Cortex of kidney (tissue), 1 donor: ENCODE measurements at places on chromosomes 2 and 18.

DNA sequence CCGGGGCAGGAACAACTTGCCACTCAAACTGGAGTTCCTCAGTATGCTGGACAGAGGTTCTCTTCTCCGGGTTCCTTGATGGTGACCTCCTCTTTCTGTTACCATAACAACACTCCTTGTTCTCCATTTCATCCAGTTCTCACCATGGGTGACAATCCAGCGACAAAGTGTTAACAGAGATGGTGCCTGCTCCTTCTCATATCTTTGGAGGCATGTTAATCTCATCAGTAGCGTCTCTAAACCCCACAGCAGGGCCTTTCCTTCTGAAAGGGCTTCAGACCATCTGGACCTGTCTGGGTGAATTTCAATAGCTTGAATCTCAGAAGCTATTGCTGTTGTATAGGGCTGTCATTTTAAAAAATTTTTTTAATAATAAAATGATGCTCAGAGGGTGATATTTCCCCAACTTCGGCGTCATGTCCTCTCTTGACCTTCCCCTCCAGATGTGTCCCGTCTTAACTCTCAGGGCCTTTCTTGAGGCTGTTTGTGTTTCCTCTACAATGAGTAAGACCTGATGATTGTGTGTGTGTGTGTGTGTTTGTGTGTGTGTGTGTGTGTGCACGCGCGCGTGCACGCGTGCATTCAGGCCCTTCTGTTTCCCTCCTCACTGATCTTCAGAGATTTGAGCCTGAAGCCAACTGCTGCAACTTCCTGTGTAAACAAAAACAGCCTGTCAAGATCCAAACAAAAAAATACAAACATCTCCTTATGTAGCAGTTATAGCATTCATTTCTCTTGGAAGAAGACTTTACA is 24.3 kb upstream of the CETN1 start:
- DNase-seq: no peak

DNA sequence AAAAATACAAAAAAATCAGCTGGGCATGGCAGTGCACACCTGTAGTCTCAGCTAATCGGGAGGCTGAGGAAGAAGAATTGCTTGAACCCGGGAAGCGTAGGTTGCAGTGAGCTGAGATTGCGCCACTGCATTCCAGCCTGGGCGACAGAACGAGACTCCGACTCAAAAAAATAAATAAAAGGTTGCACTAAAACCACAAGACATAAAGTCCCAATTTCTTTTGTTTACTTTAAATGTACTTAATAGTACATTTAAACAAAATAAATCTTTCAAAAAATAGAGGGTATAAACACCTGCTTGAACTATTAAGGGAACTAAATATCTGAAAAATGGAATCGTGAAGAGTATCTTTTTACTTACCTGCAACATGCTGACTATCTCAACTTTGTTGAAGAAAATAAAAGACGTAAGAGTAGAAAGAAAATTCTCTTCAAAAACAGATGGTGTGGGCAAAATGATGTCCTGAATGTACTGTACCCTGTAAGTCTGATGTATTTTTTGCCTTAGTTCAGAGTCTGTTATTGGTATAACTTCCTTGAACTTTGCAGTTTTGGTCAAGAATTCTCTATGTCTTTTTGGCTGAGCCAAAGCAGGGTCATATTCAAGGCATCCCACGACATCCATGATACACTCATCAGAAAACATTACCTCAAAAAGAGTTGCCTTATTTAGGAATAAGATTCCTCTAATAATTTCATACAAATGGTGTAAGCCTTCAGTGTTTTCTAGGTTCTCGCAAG is 19.2 kb downstream of the PPP4R3B start:
- DNase-seq: no peak

DNA sequence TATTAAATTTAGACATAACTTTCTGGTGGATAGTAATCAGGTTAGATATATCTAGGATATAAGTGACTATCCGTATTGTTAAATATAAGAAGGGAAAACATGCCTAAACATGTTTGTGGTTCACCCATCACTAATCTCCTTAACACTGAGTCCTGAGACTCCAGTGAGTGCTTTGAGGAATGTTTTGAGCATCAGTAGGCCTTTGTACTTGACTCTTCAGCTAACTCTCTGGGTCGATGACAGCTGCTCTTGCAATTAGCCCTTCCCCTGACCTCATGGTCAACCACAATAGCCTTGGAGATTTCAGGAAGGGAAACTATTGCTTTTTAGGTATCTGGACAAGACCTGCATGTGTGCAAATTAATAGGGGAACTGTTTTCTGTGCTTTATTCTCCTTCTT is 716.8 kb downstream of the EPHA4 start:
- DNase-seq: no peak

DNA sequence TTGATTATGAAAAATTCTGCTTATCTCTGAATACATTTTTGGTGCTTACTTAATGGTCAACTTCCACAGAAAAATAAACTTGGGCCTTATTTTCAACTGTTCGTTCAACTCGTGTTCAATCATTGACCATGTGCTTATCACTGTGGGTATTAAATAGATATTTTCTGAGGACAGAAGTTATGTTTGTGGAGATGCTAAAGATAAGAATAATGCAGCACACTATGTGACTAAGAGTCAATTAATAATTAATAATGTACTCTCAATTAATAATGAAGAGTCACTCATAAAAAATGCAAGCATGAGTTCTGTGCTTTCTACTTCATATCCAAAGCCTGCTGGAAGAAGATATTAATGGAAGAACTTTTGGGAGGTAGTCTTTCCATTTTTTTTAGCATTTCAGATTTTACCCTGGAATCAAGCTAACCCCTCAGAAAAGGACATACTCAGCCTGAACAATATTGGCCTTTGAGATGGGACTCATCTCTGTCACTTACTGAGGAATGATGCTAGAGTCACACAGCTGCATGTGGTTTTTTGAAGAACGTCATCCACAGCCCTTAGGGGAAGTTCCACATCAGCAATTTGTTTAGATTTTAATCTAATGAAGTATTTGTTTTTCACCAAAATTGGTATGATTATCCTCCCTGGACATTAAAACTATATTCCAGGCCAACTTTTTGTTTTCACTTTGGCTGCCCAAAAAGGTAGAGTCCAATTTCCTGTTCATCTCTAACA is 191.9 kb upstream of the CRIM1 start:
- DNase-seq: no peak

- no peak for DNase-seq
These were observed 77.1 kb upstream of the ITGB6 start for GRCh38 chr2:160277151-160277550.

DNA sequence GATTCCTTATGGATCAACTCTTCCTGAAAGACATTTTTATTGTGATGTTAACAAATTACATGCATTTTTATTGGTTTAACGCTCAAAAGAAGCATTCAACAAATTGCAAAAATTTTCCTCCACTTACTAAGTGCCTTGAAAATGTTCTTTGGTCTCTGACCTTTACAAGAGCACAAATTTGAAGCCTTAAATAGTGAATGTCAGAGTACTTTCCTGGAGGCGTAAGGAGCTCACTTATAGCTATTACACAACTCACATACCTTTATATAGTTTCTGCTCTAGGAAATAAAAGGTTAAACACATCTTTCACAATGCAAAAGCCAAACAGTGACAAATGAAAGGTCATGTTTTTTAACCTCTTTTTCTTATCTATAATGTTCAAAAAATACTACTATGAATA is 405.7 kb upstream of the ZNF804A start:
- no peak for DNase-seq

DNA sequence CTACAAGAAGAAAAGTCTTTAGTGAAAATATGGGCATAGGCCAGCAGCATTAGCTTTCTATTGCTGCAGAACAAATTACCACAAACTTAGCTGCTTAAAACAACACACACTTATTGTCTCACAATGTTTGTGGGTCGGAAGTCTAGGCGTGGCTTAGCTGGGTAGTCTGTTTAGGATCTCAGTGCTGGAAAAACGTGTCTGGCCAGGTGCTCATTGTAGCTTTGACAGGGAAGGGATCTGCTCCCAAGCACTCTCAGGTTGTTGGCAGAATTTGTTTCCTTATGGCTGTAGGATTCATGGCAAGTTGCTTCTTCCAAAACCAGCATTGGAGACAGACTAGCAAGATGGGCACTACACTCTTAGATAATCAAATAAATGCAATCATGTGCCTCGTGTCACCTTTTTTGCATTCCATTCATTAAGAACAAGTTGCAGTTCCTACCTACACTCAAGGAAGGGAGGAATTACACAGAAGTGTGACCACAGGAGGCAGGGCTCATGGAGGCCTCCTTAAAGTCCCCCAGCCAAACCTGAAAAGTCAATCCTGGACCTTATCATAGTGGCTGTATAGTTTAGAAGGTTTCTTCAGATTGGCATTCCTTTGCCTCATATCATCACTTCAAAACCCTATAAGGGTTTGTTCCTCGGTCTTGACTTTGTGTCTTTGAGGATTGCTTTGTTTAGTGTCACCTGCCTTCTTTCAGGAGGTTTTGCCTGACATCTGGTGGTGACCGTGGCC is 17.3 kb downstream of the MRPL30 start:
- no peak for DNase-seq

DNA sequence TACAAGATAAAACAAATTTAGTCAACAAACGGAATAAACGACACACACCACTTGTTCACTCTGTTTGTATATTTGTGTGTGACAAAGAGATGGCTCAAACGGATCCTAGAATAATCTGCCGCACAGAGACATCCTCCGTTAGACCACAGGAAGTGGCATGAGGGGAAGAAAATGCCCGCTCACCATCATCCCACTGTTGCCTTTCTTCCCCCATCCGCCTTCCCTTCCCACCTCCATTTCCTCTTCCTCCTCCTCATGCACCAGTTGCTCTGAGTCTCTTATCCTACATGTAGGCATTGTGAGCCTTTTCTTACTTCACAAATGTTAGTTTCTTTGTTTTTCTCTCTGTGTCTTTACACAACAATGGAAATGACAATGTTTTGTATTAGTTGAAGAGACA is 228.5 kb upstream of the SMIM21 start:
- no peak for DNase-seq

DNA sequence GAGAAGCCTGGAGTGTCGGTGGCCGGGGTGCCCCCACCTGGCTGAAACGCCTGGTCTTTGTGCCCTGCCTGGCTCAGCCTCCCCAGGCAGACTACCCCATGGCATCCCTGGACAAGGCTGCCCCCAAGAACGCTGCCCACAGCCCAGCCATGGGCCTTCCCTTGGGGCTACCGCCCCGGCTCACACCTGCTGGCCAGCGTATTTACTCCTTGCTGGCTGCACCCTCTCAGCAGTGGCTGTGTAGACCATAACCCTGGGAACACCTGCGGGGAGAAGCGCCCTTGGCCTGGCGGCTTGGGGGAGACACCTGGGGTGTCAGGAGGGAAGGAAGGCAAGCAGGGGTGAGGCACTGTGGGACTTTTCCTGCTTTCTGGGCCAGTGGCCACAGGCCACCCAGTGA is 17.3 kb downstream of the CAPN10 start:
- DNase-seq: no peak

DNA sequence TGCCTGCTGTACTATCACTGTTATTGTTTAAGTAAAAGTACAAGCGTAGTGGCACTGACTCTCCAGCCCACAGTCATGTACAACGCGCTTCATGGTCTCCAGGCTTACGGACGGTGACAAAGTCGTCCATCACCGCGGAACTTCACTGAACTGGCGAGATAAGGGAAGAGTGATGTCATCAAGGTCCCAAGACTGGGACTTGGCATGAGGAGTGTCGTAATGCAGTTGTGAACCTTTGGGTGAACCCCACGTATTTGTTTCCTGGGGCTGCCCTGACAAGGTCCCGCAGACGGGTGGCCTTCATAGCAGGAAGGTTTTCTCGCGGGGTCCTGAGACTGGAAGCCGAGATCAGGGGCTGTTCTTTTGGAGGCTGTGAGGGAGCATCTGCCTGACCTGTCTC is 17.3 kb downstream of the NFATC1 start:
- DNase-seq: no peak

GRCh38 chr2:28178946-28179345 is 213.7 kb upstream of the FOSL2 start:
- DNase-seq: no peak

GRCh38 chr2:43075054-43075593 is 151.3 kb downstream of the ZFP36L2 start:
- DNase-seq: no peak

DNA sequence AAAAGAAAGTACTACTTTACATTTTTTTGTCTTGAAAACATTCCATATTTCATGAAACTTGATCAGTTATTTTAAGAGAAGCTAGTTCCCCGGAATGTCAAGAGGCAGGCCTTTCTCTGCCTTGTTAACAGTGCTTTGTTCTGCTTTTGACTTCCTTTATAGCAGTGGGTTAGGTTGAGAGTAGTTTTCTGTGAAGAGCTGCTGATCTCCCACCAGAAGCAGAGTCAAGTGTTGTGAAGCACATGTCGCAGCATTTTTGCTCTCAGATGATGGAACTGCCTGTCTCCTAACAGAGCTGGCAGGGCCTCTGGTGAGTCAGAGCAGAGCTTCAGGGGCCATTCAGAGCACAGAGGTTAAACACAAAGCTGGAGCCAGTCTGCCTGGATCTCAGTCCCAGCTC is 871.8 kb downstream of the SLC4A3 start:
- DNase-seq: no peak

DNA sequence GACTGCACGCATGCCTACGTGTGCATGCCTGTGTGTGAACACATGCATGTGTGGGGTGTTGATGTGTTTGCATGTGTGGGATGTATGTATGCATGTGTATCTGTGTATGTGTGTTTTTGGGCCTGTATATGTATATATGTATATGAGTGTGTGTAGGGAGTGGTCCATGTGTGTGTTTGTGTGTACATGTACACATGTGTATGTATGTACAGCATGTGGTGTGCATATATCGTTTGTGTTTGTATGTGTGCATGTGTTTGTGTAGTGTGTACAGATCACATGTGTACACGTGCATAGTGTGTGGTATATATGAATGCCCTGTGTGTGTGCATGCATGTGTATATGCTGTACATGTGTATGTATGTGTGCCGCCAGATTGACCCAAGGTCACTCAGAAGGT is 54.2 kb upstream of the ASB18 start:
- no peak for DNase-seq

- no peak for DNase-seq
These were observed 63.9 kb downstream of the PRKRA start for GRCh38 chr2:178386986-178387597.

- DNase-seq: no peak
These were observed 31.2 kb upstream of the ALPP start for GRCh38 chr2:232347369-232347768.
